ENCODE measurements at places on chromosomes 7 and 10.

- no peak for DNase-seq
Observed at GRCh38 chr7:100590077-100590737, 4.1 kb downstream of the FBXO24 start.

DNA sequence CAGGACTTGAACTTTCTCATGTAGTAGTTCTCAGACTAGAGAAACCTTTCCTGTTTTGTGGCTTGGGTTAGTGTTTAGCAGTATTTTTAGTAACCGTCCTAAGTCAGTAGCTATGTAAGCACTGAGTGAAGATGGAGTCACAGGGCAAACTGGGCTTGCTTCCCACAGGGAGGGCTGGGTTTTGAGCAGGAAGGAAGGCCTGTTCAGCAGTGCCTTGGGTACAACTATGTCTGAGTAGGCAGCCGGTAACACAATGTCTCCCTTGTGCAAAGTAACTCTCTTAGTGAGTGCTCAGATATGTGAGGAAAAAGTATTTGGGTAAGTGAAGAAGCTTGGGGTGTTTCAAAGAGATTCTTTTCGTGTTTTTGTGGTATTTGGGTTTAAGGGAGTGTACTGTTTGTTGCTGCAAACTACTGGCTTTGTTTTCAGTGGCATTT lies 96.4 kb downstream of the CCSER2 start:
- peak; percentile 90 for DNase-seq

DNA sequence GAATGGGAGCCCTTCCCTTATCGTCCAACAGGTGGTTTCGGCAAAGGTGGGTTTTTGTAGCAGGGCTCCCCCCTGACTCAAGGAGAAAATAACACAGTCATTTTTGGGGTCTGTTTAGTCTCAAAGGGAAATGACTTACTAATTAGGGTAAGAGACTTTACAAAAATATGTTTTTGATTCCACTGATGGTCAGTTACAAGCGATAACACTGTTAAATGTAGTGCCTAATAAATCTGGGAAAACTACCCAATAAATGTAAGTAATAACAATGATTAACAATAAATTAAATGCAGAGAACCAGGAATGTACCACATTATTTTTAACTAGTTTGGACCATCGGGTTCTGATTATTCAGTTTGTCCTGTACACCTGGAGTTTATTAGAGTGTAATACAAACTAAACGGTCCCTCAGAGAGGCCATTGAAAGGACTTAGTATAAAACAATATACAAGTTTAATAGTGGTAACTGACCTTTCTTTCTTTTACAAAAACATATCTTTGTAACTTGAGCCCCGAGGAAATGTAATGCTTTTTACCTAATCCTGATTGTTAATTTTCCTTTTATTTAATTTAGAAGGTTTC lies 216.2 kb upstream of the HABP2 start:
- DNase-seq, result no peak

DNA sequence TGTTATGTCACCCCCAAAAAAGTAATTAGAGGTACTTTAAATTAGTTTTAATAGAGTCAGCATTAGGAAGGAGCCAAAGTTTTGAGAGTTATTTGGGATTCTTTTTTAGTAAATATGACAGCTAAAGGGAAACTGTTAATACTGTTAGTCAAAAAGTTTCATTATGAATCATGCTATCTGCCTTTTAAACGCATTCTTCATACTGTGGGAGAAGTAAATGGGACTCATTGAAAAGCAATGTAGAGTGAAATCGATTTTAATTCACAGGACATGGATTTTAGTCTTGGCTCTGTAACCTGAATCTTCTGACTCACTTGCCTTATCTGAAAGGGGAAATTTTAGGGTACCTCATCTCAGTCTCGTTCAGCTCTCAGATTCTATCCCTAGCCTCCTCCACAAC lies 105.1 kb downstream of the AASS start:
- no peak for DNase-seq

GRCh38 chr10:77320971-77321471 lies 316.6 kb downstream of the KCNMA1 start:
- DNase-seq, result no peak

- DNase-seq, result no peak
Observed at GRCh38 chr7:4629287-4629895, 52.7 kb upstream of the FOXK1 start.

DNA sequence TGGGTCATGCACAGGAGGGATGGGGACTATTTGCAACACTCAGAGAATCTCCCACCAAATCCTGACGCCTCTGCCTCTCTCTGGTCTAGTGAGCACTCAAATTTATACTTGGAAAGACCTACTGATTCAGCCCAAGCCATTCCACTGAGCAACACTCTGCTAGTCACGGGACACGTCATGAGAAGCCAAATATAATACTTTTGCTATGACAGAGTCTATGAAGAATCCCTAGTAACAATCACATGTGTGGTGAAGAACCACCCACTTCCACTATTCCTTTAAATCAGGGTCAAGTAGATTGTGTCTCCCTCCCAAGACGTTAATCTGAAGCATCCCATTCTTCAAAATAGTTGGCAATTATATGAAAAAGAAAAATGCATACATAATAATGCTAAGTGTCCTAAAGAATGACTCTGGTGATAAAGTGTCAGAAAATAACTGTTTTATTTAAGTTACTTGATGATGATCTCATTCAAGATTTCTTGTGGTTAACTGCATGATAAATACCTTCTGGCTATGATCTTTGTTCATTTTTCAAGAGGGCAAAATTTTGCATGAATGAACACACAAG lies 28.5 kb downstream of the CHCHD3 start:
- DNase-seq, result no peak

GRCh38 chr7:6636741-6637543 lies at the start of gene ZNF316:
Gene ZNF316 (plus strand): TSS chr7:6637318. CDS start chr7:6642410, 5,092 bp downstream.
- DNase-seq, result peak; percentile 39

DNA sequence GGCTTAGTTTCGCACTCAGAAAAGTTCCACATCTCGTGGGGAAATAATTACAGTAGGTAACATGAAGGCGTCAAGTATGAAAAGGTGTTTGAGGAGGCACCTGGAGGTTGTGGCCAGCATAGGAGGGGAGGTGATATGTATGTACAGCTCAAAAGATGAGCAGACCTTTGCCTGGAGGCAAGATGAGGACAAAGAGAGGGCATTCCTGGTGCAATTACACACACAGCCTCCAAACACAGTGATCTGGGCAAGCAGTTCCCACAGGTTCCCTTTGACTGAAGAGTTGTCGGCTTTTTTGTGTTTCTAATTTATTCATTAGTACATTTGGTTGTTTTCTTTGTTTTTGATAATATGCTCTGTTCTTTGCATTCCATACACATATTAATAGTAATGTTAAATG lies 46.9 kb downstream of the CDK14 start:
- no peak for DNase-seq

Data from hippocampal formation (tissue), 2 donors.